ENCODE measurements at places on chromosomes 3 and 15.

GRCh38 chr3:134892326-134892725, 97.3 kb downstream of the EPHB1 start:
- DNase-seq: no peak

DNA sequence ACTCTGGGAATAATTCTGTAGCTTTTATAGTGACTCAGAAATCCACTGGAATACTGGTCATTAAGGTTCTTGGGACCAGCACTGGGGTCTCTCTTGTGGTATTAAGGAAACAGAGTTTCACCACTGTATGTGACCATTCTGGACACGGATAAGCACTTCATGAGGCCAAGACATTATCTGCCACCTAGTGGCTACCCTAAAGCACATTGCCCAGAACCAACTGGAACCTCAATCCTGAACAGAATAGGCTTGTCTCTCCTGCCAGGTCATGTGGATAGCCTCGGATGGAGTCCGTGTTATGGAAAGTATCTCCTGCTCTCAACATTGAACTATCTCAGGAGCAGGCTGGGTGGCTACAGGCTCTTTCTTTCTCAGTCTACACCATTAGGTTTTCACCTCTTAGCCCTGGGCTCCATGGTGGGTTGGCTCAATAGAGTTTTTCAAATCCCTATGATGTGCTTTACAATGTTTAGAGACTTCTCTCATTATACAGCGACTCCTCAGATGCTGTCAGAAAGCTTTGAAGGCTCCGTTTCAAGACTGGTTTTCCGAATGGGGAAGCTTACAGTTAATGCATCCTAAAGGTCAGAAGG, 167.6 kb upstream of the ST8SIA2 start:
- DNase-seq: no peak

- DNase-seq: no peak
Measured at GRCh38 chr3:106688464-106688863, 688.8 kb upstream of the CCDC54 start.

GRCh38 chr15:98025237-98025636, 64.7 kb downstream of the ARRDC4 start:
- no peak for DNase-seq

DNA sequence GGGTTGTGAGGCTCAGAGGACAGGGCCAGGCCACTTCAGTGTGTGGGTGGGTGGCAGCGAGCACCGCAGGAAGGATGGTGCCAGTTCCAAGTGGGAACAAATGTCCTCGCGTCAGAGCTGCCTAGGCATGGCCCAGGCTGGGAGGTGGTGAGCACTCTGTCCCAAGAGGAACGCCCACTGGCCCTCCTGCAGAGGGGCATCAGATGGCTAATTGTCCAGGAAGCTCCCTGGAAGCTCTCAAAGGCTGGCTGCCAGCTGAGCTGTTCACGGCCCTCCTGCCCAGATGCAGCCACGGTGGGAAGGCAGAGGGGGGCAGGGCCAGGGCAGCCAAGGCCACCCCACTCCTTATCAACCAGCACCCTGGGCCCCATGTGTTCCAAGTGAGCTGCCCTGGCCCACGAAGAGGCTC, 55.2 kb downstream of the IQSEC1 start:
- DNase-seq: no peak

- peak; percentile 83 for DNase-seq
Measured at GRCh38 chr3:63911873-63912767, at the start of gene SCAANT1. TSS of gene SCAANT1 (minus strand) at chr3:63912383.

GRCh38 chr3:37625690-37626360, 235.9 kb upstream of the CTDSPL start:
- DNase-seq: no peak

DNA sequence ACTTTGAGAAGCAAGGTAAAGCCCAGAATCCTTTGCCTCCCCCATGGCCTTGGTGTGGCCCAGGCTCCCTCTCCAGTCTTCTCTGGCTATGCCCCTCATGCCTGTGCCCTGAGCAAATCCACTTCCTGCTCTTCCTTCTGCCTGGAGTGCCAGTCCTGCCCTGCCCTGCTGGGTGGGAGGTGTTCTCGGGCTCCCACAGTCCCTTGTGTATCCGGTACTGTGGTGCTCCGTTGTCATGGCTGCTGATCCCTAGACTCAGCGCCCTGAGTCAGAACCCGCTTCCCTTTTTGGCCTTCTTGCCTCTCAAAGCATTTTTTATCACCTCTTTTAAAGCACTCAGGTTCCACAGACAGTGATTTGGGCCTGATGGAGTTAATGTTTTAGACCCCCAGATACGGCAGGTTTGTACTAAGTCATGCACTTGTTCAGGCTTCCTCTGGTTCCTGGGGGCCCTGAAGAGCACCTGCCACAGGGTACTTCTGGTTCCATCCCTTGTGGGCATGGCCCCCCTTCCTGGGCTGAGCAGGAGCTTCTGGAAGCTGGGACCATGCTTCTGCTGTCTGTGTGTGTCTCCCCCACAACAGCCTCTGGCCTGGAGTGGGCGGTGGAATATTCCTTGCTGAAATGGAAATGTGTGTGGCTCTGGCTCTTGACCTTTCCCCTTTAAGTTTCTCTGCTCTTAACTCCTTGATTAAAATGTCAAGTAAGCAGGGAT, 29.6 kb upstream of the ADAMTS7 start:
- DNase-seq: no peak

DNA sequence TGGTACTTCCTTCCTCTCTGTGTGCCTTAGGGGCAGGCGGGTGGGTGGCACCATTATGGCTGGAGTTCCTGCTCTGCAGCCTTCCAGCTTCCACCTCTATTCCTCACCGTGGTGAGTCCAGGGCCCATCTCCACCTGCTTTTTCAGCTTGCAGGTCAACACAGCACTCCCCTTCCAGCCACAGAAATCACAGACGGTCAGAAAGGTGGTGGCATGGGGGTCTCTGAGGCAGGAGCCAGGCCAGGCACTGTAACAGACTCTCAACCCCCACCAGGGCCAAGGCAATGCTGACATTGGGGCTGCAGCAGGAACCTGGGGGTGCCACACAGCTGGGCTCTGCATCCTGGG, 16.6 kb downstream of the KLF15 start:
- no peak for DNase-seq
